Left renal pelvis (tissue), 4 donors: ENCODE measurements at places on chromosomes 13 and 19. TPM values are rescaled to one million over a fixed set of nuclear protein-coding genes. Genes with fewer than 3 reads are reported as not detected.

- no peak for DNase-seq
These were observed 1.2 kb upstream of the EFNA2 start for GRCh38 chr19:1284293-1284978.

GRCh38 chr19:18992696-18993095 lies 40.6 kb downstream of the SUGP2 start:
- DNase-seq = no peak

RFXANK gene
- 35.3 TPM for polyA plus RNA-seq

ANGPTL4 gene
- polyA plus RNA-seq = 2.8 TPM

GRCh38 chr19:7356899-7357627 lies 8.3 kb downstream of the ARHGEF18 start:
- no peak for DNase-seq

GRCh38 chr13:113981611-113982295 lies 7.9 kb upstream of the C13orf46 start:
- DNase-seq = no peak

GRCh38 chr13:51523082-51523518 lies 61.2 kb upstream of the WDFY2 start:
- DNase-seq = no peak

DNA sequence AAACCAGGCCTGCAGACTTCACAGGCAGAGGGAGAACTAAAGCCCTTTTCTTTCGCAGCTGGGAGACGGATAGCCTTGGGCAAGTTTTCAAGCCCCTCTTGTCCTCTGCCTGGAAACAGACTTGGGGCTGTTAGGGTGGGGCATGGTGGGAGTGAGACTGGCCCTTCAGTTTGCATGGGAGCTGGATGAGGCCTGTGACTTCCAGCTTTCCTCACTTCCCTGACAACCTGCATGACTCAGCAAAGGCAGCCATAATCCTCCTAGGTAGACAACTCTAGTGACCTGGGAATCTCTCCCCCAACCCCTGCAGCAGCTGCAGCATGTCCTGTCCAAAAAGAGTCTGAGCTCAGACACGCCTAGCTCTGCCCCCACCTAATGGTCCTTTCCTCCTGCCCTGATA lies 93.0 kb downstream of the POSTN start:
- DNase-seq = no peak

DNA sequence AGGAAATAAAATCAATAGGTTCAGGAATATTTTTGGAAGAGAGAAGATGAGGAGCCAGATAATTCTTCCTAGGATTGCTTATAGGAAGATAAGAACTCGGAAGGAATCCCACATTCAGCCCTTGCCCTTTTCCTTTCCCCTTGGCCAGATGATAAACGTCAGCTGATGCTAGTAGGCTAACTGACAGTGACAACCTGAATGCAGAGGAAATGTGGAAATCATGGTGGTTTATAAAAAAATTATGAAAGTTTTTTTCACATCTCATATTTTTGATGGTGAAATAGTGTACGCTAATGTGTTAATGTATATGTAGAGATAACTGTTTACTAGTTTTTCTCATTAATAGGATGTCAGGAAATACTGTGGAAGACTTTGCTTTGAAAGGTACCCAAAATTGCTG lies 56.9 kb downstream of the EDNRB start:
- no peak for DNase-seq

DNA sequence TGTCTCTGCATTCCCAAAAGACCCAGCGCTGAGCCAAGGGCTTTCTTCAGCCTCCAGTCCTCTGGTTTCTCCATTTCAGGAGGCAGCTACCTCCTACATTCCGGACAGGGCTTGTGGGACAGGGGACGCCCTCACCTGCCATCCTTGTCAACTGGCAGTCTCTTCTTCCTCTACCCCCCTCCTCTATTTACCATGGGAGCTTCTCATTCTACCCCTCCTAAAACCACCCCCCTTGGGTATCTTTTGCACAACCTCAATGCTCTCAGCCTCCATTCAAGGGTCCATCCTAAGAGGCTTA lies 43.8 kb downstream of the ZNF93 start:
- DNase-seq = no peak

GRCh38 chr13:68927387-68928026 lies 1180.1 kb upstream of the ATXN8OS start:
- DNase-seq = no peak

IL12RB1 gene
- 0.13 TPM for polyA plus RNA-seq

RAB4B gene
- polyA plus RNA-seq = 9.2 TPM

DNA sequence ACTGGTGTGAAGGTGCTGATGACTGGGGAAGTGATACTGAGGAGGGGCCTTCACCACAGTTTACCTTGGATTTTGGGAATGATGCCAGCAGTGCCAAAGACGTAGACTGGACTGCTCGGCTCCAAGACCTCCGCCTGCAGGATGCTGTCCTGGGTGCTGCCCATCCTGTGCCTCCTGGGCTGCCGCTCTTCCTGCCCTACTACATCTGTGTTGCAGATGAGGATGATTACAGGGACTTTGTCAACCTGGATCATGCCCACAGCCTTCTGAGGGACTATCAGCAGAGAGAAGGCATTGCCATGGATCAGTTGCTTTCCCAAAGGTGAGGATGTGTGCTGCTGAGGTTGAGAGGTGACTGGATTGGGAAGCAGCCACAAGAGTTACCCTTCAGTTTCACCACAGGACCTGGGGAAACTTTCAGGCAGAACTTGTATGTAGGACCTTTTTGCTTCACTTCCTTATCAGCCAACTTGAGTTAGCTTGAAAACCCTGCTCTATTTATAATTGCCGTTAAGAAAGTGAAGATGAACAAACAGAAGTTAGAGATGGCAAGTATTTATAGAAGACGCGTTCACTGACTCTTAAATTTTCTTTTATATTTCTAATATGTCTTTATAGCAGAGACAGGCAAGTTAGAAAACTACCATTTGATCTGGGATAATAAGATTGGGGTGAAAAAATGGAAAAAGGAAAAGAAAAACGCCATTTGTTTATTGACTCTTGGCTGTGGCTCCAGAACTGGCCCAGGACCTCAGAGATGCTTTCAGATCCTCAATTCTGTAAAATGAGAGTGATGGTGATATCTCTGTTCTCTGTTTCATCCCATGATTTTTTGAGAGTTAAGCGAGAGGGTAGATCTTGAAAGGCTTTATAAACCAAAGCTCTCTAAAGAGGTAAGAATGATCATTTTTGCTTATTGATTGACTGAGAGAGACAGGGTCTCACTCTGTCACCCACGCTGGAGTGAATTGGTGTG lies 5.3 kb downstream of the PDCD2L start:
- no peak for DNase-seq

DNA sequence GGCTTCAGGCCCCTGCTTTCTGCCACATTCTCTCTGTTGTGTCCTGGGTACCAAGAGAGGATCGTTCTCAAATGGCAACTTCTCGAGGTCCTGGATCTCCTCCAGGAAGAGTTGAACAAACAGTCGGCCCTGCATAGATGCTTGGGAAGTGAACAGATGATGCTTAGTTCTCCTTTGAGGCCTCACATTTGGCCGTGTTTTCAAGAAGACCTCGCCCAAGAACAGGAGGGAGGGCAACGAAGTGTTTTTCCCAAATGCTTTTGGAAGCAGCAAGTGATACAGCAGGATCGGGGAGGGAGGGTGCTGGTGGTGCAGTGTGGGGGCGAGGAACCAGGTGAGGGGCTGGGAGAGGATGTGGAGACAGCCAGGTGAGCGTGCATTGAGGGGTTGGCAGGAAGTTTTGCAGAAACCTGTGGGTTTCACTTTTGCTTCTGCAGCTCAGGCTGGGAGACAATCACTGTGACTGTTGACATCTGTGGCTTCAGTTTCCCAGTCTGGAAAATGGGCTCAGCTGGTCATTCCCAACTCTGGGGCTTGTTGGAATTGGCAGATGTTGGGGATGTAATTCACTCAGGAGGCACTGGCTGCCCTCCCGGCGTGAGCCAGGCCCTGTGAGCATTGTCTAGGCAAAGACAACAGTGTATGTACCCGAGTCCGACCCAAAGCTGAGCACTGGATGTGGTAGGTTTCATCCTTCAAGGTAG lies 21.6 kb downstream of the MAST3 start:
- no peak for DNase-seq

DNA sequence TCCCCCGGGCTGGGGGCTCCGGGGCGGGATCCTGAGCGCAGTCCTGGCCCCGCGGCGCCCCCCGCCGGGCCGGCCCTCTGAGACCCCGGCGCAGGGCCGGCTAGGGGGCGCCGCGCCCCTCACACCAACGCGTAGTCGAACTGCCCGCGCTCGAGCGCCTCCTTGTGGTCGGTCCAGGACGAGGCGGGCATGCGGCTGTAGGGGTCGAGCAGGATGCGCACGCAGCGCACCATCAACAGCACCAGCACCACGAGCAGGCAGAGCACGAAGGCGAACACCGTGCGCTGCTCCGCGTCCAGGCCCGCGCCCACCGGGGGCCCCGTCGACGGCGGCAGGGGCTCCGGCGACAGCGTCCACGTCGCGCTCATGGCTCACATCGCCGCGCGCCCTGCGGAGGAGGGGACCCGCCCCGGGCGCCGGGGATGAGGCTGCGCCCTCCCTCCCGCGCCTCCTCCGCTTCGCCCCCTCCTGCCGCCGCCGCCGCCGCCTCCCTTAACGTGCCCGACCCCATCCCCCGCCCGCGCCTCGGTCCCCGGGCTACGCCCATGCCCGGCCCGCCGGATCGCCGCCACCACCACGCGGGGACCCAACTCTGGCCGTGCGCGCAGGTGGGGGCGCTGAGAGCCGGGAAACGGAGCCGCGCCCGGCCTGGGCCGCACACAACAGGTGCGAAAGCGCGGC lies 624 bp downstream of the CTXN1 start:
- no peak for DNase-seq

ZGLP1 gene
- 4.4 TPM for polyA plus RNA-seq

LSR gene
- polyA plus RNA-seq = 66.3 TPM

KIR2DL3 gene
- polyA plus RNA-seq = not detected

GRCh38 chr13:27038323-27038722 lies 133.3 kb downstream of the USP12 start:
- no peak for DNase-seq

GRCh38 chr19:43997631-43998290 lies 5.0 kb upstream of the ZNF230 start:
- DNase-seq = no peak

SGCG gene
- polyA plus RNA-seq = 6.8 TPM

DNA sequence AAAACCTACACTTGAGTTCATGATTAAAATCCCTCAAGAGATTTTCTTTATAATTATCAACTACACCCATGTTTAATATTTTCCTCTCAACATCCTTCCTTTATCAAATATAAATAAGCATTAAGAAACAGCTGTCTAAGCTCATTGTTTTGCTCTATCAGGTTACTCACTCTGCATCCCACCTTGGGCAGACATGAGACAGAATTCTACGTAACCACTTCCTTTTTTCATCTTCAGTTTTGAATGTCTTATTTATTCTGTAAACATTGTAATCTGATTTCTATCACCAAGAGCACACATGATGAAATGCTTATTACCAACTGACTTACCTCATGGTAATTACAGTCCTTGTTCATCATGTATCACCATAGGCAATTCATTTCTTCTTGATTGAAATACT lies 1256.6 kb upstream of the ATXN8OS start:
- DNase-seq = no peak

DNA sequence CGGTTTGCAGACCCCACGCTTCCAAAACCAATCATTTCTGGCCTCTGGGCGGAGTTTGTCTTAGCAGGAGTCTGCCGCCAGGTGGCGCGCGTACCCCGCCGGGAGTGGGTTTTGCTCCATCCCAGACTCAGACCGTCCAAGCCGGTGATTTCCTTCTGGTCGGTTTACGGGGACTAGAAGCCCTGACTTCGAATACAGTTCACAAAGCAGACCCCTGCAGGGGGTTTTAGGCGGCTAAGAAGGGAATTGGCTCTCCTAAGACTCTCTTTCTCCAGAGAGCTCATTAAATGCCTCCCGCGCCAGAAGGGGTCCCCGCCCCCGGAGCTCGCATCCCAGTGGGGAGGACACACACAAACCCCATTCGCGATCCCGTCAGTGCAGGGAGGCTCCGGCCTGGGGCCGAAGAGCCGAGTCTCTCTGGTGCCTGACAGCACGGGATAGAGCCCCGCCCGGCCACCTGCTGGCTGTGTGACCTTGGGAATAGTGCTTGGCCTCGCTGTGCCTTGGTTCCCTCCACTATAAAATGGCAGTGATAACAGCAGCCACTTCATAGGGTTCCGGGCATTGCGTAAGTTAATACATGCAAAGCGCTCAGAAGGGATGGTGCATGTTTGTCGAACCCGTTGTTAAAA lies 8.6 kb upstream of the NUP62 start:
- DNase-seq = no peak

DNA sequence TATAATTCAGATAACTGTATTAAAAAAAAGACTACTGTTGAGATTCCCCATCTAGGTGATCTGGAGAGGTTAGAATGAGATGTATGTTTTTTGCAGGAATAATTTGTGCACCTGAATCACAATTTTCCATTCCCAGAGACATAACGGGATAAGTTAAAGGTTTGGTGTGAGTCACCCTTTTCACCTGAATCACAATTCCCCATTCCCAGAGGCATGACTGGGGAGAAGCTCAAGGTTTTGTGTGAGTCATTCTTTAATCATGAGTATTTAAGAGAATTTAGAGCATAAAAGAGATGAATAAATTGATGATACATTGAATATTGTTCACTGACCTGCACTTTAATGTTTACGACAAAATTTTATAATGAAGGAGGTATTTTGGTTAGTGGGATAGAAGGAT lies 9.0 kb downstream of the OR7A5 start:
- DNase-seq = no peak

GRCh38 chr13:51067210-51067701 lies 43.8 kb downstream of the C13orf42 start:
- DNase-seq = no peak

- no peak for DNase-seq
These were observed 419.4 kb downstream of the UQCRFS1 start for GRCh38 chr19:28793391-28794168.

ASF1B gene
- 15.1 TPM for polyA plus RNA-seq

DNA sequence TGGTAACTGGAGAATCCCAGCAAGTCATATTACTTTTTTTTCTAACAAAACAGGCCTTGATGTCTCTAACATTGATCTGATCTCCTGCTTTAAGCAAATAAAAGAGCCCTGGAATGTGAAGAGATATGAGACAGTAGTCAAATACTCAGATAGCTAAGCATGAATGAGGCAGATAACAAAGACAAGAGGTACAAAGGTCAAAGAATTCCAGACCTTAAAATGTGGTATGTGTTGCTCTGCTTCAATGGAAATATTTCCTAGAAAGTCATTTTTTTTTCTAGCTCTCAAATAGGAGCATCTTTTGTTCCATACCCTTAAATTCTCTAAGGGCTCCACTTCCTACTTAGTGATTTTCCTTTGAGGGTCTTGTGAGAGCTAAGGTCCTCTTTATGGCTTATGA lies 54.6 kb downstream of the ZNF254 start:
- DNase-seq = no peak

- no peak for DNase-seq
These were observed 8.7 kb upstream of the ZNF492 start for GRCh38 chr19:22625266-22626035.

GNG7 gene
- 5.5 TPM for polyA plus RNA-seq

- DNase-seq = no peak
These were observed 6.0 kb upstream of the NEK3 start for GRCh38 chr13:52165411-52165810.

FGF21 gene
- not detected for polyA plus RNA-seq

ZNF865 gene
- polyA plus RNA-seq = 6.8 TPM

GIPC3 gene
- polyA plus RNA-seq = 3.3 TPM

AMER2 gene
- polyA plus RNA-seq = 0.36 TPM
